ENCODE measurements at places on chromosomes 13 and 19.

DNA sequence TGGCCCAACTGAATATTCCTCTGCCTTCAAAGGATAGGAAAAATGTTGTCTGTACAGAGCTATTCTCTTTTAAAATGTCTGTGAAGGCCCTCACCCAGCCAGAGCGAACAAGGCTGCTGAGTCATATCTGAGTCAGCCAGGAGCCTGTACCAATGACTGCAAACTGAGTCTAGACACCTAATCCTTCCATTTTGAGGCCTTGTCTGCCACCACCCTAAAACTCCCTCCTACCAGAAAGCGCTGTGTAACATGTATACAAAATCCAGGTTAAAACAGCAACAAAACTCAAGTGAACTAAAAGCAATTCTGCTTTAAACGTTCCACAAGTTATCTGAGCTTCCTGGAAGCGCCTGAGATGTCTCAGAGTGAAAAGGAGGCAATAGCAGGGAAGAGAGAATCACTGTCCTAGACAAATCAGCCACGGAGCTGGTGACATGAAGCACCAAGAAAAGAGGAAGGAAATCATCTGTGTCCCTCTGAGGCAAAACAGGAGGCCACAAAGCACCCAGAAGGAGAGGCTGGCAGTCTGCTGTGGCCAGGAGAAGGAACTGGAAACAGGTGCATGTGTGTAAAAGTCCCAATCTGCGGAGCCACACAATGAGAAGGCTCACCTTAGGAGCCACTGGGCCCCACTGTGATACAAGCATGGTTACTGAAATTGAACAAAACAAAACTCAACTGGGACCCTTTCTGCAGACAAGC, 10.2 kb downstream of the DHRS12 start:
- DNase-seq, result peak; percentile 56

DNA sequence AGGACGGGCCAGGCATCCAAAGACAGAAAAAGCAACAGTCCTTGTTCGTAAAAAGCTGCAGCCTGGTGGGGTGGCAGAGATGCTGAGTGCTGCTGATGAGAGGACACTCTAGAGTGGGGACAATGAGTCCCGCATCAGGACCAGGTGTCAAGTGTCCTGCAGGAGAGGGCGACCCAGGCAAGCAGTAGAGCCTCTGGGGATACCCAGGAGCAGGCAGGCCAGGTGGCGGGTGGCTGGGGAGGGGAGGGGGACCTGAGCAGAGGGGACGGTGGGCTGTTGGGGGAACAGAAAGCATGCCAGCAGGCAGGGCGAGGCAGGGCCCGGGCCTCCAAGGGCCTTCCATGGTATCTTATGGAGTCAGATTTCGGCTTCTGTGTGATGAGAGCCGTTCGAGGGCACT, 35.8 kb downstream of the GGACT start:
- DNase-seq, result no peak

DNA sequence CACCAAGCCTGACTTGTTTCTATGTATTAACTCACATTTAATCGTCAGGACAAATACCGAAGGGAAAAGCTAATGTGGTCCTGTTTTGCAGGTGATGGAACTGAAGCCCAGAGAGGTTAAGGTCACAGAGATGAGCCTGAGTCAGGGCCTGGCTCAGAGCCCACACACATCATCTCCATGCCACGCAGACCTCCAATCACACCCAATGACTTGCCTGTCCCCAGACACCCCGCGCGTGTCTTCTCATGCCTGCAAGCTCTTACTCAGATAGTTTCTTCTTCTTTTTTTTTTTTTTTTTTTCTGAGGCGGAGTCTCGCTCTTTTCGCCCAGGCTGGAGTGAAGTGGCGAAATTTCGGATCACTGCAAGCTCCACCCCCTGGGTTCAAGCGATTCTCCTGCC, 16.4 kb downstream of the SIX5 start:
- DNase-seq, result no peak

DNA sequence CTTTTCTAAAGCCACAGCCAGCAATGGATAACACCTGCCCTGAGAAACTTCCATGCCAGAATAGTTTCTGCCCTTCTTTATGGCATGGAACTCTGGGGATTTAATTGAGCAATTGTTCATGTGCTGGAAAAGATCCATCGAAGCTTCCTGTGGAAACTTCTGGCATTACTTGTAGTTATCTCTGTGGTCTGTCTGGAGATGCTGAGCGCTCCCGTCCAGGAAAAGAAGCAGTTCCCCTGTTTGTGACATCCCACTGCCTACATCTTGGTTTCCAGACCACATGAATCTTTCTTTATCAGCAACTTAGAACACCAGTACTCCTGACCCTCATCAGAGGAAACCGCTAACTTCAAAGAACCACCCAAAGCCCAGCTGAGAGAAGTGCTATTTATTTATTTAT, 24.6 kb downstream of the FLT1 start:
- DNase-seq, result no peak

- DNase-seq, result no peak
Measured at GRCh38 chr19:5536337-5536894, 31.3 kb downstream of the TINCR start.

DNA sequence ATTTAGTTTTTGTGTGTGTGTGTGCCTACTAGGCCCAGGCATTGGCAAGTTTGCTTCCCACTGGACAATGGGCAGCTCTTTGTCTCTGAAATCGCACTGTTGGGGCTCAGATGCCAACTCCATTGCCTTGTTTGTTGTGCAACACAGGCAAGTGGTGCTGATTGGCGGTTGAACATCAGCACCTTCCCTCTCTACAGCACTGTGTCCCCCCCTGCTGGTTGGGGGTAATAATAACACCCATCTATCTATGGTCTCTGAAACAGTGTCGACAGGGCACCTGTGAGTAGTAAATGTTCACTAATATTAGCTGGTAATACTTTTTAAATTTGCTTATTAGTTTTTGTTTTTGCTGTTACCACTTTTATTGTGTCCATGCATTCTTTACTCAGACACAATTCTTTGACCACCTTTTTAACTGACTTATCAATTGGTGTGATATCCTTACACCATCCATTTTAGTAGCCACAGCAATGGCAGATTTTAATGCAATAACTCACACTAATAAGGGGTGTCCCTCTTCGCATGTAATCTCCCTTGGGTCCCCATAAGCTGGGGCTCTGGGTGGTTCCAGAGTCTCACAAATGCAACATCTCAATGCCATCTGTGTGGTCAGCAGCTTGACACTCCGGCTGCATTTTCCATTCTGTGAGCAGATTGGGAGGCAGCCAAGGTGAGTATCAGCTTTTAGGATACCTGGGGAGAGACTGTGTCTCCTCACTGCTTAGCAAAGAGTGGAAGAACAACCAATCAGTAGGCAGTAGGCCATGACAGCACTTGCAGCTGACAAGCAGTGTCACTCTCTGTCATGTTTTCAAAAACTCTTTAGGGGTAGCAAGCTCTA, 47.7 kb upstream of the UQCRFS1 start:
- peak; percentile 13 for DNase-seq

GRCh38 chr13:44312834-44313551, 60.6 kb upstream of the SERP2 start:
- peak; percentile 86 for DNase-seq

DNA sequence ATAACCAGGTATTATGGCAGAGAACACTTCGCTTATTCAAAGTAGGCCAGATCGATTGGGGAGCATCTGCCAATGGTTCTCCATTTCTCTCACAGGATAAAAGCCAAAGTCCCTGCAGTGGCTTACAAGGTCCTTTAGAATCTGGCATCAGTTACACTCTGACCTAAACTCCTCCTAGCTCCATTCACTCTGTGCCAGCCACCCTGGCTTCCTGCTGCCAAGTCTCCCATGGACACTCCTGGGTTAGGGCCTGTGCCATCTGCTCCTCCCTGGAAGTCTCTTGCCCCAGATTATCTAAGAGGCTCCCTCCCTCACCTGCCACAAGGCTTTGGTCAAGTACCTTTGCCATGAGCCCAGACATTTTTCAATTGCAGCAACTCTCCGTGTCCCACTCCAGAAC, 649.2 kb downstream of the DACH1 start:
- DNase-seq, result no peak

- DNase-seq, result no peak
Measured at GRCh38 chr13:29975283-29975682, 124.9 kb upstream of the UBL3 start.

- DNase-seq, result no peak
Measured at GRCh38 chr19:57099199-57099661, 20.6 kb upstream of the USP29 start.

DNA sequence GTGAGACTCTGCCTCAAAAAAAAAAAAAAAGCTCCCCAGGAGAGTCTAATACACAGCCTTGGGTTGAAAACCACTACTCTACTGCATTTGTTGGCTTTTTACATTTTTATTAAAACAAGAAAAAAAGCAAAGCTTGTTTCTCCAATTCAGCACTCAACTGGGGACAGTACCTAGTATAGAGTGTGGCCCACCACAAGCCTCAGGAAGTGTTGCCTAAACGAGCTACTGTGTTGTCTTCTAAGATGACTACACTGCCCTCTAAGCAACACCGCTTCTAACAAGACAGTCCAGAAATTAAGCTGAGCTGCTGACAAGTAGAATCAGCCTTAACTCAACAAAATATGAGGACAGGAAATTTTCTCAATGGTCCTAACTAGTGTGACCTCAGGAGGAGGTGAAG, 522.2 kb downstream of the FGF9 start:
- no peak for DNase-seq

GRCh38 chr13:95784900-95785290, 108.0 kb downstream of the DNAJC3 start:
- DNase-seq, result no peak

DNA sequence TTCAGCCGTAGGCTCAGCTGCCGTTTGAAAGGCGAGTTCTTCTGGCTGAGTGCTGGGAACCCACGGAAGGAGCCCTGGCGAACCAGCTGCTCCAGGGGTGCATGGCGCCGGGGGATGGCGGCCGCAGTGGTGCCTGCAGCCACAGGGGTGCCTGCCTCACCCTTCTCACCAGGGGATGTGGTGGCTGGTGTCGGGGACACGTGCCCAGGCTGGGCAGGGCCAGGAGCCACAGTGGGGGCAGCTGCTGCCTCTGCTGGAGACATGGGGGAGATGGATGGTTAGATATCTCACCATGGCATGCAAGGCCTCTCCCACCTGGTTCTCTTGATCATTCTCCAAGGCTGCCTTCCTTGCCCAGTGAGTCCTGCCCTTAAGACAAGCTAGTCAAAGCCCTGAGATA, 17.1 kb downstream of the NUMBL start:
- no peak for DNase-seq

DNA sequence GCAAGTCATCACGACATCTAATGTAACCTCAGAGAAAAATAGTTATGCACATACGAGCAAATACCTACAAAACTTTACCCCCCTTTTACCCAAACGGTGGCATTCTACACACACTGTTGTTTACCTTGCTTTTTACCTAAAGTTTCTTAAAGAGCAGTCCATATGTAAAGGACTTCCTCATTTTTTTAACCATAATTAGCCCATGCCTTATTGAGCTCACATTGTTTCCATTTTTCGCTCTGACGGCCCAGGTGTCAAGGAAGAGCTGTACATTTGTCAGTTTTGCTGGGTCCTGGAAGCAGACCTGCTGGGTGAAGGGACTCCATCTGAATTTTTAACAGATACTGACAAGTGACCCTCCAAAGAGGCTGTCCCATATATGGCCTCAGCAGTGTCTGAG, 89.4 kb downstream of the STK24 start:
- DNase-seq, result no peak

GRCh38 chr19:39172700-39173501, 23.9 kb upstream of the NCCRP1 start:
- DNase-seq, result no peak

GRCh38 chr13:25744178-25744577, 307.6 kb downstream of the SHISA2 start:
- DNase-seq, result no peak

DNA sequence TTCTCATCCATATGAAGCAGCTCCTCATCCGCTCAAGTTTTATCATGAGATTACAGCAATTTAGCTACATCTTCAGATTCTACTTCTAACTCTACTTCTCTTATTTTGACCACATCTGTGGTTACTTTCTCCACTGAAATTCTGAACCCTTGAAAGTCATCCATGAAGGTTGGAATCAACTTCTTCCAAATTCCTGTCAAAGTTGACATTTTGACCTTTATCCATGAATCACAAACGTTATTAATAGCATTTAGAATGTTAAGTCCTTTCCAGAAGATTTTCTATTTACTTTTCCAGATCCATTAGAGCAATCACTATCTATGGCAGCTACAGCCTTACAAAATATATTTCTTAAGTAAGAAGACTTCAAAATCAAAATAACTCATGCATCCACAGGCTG, 421.7 kb upstream of the GPC6 start:
- DNase-seq, result no peak

DNA sequence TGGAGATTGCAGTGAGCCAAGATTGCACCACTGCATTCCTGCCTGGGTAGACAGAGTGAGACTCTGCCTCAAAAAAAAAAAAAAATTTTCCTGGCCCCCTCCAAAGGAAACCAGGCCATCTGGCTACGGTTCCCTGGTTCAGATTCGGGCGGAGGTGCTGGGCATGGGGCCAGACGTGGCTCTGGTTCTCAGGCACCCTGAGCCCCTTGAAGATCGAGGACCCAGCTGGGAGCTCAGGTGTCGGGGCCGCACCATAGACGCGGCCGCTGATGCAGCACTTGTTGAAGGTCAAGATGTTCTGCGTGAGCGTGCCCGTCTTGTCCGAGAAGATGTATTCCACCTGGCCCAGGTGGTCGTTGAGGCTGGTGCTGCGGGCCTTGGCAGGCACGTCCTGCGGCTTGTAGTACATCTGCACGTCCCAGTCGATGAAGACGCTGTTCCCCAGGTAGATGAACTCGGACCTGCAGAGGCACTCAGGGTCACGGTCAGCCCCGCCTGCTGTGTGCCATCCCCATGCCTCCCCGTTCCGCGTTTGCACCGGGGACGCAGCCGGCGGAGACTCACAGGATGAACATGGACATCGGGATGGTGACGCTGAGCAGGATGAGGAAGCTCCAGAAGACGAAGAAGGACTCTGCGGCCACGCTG, 12.3 kb downstream of the ATP8B3 start:
- DNase-seq, result no peak

DNA sequence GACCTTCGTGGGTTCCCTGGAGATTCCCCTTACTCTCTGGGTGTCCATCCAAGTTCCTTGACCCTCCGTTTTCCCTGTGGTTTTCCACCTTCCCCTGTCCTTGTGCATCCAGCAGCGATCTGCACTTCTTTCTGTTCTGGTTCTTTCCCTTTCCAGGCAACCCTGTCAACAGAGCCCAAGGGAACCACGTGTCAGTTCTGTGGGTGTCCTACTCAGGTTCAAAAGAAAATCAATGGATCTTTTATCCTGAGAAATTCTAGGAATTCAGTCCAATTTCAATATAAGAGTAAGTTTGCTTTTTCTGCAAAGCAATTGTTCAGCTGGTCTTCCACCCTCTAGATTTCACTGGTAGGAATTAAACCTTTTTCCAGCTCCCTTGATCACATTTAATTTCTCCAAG, 1394.8 kb upstream of the SLC10A2 start:
- DNase-seq, result no peak

GRCh38 chr19:30391554-30392551, 19.7 kb downstream of the ZNF536 start:
- DNase-seq, result peak; percentile 13

DNA sequence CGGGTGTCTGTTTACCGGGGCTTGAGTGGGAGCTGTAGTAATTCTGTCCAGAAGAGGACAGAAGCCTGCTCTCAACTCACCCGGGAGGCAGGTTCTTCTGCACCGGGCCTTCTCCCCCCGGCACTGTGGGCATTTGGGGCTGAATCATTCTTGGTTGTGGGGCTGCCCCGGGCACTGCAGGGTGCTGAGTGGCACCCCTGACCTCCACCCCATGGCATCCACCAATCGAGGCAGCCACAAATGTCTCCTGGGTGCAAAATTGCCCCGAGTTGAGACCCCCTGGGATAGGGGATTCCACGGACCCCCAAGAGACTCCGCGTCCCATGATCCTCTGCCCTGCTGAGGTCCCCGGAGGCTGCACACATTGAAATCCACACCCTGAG, 68.8 kb downstream of the GNG7 start:
- no peak for DNase-seq

GRCh38 chr19:56840451-56841192, at the start of the genes PEG3 and ZIM2:
PEG3 (minus strand) TSS chr19:56840726; CDS start chr19:56824655, 16,071 bp downstream.
ZIM2 (minus strand) TSS chr19:56840726; CDS start chr19:56824277, 16,449 bp downstream.
- DNase-seq, result no peak
